Head of caudate nucleus (tissue), 42 donors: ENCODE measurements at places on chromosomes 2 and 18.
A peak's percentile ranks its signal among the peaks of the same experiment; 100 is the strongest.

GRCh38 chr2:224260372-224261020 is 141.4 kb downstream of the FAM124B start:
- no peak for DNase-seq

DNA sequence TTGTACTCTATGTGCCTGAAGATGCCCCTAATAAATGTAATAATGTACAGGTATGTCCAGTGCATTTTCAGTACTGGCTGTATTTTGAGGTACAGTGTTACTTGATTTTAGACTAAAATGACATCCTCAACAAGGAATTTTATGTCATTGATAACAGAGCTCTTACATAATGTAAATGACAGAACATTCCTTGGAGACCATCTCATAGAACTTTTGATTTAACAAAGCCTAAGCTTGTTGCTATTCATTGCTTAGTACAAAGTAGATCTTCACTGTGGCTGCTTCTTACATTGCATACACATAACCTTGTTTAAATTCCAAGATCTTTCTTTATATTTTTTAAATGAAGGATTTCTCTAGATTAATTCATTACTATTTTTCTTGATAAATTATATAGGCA is 24.1 kb downstream of the DYNC1I2 start:
- DNase-seq = no peak

DNA sequence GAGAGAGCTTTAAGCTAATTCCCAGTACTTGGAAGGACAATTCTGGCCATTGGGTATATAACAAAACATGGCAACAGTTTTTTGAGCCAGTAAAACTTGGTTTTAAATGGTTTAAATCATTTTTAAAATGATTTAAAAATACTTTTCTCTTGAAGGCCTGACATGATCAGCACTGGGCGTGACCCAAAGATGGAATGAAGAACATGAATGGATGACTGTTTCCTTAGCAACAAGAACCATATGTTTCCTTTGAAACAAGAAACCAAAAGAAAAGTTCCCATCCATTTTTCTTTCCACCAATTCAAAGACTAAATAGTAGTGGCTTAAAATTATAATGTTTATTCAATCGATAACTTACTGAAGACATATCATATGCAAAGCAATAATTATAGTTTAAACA is 348.3 kb upstream of the FIGN start:
- DNase-seq = no peak

- no peak for DNase-seq
These were observed 230.8 kb downstream of the ANAPC1 start for GRCh38 chr2:111653103-111653624.

GRCh38 chr2:106106622-106107508 is 87.2 kb downstream of the UXS1 start:
- DNase-seq = no peak

- DNase-seq = no peak
These were observed 135.8 kb upstream of the DSEL start for GRCh38 chr18:67652288-67652687.

GRCh38 chr2:18200771-18201170 is 322.3 kb downstream of the KCNS3 start:
- DNase-seq = no peak

DNA sequence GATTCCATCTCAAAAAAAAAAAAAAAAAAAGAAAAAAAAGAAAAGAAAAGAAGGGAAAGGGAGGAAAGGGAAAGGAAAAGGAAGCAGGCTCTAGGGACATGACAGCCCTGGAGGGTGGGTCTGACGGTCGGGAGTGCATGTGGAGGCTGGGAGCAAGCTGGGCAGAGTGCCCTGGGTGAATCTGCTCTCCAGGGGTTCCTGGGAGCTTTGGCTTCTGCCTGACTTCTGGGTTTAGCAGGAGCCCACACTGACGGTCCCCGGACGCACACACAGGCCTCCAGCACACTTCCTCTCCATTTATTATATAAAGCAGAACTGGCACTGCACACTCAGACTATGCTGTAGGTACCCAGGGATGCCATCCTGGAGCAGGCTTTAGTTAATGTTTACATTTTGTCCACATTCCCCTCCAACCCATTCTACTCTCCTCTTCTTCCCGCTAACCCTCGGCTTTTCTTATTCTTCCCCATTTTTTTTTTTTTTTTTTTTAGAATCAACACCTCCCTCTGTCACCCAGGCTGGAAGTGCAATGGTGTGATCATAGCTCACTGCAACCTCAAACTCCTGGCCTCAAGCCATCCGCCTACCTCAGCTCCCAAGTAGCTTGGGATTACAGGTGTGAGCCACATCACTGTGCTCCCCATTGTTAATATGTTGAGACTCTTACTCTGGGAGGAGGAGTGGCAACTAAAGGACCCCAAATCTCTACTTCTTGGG is 151.1 kb upstream of the SLC1A4 start:
- DNase-seq = no peak

DNA sequence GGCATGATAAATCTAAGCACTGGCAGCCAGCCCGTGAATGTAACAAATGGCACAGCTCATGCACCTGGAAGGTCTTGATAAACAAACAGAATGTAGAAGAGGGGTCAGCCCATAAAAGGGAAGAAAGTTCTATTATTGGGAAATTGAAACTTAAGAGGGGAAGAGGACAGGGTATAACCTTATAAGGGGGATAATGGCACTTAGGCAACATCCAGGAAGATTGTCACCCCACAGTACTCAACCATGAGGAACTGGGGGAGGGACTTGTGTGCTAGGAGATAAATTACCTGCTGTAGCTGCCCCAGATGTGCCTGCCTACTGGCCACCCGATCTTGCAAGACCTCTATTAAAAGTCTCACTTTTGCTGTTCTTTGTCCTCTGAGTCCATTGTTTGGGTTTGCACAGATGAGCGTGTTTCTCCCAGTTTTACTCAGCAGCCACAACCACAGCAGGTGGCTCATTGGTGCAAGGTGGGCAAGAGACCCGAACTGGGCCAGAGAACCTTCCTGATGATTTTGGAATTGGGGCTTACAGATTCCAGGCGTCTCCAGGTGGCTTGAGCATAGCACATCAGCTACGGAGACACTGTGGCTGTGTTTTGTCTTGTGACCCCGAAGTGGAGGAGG is 79.0 kb upstream of the TAF1B start:
- DNase-seq = no peak

DNA sequence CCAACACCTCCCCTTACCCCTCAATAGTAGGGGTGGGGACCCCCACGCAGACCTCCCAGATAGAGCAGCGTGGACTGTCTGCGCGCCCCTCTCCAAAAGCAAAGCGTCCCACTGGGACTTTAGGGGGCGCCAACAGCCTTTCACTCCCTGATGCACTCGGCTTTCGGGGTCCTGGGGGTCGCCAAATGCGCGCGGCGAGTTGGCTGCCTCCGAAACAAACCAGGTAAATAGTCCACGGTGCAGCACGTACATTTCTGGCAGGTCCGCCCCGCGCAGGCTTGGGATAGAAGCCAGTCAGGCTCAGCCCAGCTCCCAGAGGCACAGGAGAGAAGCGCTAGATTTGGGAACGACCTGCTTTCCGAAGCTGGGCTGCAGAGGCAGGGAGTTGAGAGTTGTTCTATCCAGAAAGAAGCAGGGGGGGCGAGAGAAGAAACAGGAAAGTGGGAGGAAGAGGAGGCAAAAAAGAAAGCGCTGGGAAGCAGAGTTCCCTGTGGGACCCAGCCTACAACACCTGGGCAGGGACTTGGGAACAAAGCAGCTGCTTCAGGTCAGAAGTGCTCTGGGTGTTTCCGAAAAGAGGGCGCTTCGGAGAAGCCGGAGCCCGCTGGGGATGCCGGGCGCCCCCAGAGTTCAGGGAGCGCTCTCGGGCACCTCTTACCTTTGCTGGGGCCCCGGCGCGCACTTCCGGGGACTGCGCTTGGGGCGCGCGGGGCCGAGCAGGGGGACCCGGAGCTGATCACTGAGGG is 544 bp downstream of the EVA1A start:
- DNase-seq = peak; percentile 17

DNA sequence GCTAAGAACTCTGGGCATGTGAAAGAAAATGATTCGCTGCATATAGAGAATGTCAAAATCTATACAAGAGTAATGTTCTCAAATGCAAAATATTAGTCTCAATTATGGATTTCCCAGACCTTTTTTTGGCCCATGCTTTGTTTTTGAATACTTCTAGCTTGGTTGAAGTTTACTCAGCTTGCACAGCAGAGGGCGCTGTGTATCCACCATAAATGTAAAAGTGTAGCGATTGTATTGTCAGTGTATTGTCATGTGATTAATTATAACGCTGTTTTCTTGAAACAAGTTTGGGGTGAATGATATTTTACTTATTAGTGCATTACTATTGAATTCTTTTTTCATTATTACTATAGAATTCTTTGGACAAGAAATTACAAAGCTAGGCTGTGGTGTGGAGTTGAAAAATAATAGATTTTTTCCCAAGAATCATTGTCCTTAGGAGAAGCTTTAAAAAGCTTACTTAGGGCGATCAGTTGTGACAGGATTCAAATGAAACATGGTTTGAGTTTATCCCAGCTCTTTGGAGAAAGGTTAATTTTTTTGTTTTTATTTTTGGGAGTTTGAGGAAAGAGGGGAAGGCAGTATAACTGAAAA is 98.3 kb downstream of the PIK3C3 start:
- peak; percentile 65 for DNase-seq

DNA sequence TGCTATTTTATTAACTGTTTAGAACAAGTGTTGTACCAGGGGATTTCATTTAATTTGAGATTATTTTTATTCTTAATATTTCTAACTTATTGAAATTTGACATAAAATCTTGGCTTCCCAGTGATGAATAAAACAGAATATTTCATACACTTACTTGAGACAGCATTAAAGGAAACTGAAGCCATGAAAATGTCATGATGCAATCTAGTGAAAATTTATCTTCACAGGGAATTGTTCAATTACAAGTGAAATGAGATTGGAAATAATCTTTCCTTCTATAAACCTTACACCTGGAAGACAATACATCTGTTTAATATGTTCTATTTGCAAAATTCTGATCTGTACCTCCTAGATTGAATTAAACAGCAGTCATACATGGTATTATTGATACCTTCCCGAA is 511.0 kb upstream of the CDH7 start:
- DNase-seq = no peak

DNA sequence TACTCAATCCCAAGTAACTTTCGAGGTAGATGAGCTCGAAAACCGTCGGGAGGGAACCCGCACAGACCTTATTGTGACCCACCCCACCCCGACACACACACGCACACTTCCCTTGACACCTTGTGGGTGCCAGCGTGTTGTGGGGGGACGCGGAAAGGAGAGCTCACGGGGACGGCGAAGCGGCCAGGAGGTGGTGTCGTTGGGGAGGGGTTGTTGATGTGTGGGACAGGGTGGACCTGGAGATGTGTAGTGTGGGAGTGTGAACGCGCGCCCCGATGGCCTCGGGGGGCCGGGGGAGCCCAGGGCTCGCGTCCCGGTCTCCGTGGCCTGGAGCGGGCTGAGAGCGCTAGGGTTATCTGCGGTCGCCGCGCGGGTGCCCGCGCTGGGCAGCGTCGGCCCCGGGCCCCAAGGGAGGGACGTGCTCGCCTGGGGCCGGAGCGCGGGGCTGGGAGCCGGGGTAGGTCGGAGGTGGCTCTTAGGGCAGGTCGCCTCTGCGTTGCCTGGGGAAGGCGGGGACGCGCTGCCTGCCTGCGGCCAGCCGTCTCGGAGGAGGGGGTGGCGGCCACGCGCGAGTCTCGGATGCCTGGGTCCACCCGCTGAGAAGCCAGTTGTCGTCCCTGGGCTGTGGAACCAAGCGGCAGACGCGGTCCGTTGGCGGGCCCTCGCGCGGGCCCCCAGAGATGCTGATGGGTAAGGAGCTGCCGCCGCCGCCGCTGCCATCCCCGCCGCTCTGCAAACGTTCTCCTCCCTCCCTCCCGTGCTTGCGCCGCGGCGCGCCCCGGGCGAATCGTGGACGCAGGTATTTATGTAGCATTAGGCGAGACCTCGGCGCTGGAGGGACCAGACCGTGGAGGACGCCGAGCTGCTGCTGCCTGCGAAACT is 1.6 kb downstream of the KLHL29 start:
- peak; percentile 62 for DNase-seq

GRCh38 chr2:205531072-205531471 is 151.2 kb upstream of the NRP2 start:
- DNase-seq = no peak

DNA sequence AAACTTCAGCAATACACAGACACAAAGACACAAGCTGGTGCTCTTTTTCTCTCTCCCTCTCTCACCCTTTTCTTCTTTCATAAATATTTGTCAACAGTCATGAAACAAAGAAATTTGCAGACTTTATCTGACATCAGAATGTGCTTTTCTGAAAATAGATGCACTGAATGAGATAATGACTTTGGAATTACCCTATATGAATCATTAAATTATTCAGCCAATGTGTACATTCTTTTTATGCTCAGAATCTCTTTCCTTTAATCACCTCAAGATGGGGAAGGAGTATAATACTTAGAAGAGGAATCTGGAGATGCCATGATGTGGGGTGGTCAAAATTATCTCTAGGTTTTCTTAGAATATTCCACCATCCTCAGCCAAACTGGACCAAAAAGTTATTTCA is 289.9 kb downstream of the LRRTM1 start:
- no peak for DNase-seq

DNA sequence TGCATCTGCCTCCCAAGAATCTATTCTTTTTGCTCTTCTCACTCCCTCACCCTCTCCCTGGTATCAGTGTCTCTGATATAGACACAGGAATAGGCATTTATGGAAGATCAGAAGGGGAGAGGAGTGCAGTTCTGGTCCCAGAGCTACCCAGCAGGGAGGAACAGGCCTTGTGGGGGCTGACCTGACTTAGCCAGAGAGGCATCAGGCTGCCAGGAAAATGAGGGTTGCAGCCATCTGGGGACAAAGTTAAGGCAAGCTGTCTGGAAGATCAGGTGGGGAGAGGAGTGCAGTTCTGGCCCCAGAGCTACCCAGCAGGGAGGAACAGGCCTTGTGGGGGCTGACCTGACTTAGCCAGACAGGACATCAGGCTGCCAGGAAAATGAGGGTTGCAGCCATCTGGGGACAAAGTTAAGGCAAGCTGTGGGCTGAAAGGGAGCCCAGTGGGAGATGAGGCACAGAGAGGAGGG is 69.9 kb upstream of the HK2 start:
- no peak for DNase-seq

GRCh38 chr18:79790996-79791972 is 6.5 kb upstream of the KCNG2 start:
- DNase-seq = no peak

GRCh38 chr2:226743915-226744314 is 55.7 kb downstream of the IRS1 start:
- DNase-seq = no peak

DNA sequence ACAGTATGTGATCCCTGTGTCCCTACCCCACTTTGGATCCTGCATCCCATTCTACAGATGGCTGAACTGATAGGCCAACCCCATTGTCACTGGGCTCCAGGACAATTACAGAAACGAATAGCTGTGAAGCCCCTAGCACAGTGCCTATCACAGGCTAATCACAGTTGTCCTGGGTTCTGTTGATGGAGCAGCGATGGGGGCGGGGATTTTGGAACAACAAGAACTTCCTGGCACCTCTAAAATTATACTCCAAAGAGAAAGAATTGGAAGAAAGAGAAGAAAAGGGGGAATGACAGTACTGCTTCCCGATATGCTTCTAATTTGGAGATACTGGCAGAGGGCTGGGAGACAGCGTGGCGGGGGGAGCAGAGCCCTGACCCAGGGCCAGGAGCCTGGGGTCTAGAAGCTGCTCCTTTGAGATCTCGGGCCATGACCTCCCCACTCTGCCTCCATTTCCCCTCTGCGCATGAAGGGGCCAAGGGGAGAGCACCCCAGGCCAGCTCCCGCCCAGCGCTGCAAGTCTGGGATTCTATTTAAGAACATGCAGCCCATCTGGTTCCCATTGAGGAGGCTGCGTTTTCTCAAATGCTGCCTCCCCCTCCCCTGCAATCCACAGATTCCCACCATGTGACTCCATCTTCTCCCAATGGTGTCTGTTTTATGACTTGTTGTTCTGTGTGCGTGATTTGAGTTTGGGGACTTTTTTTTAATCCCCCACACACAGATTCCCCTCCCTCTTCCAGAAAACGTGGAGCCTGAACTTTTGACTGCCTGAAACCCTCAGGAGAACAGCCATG is 202.7 kb downstream of the CYP26B1 start:
- DNase-seq = peak; percentile 1
